Right hindlimb (tissue), 1 donor: ENCODE measurements at places on chromosomes 7 and 10.
A peak's percentile ranks its signal among the peaks of the same experiment; 100 is the strongest.

DNA sequence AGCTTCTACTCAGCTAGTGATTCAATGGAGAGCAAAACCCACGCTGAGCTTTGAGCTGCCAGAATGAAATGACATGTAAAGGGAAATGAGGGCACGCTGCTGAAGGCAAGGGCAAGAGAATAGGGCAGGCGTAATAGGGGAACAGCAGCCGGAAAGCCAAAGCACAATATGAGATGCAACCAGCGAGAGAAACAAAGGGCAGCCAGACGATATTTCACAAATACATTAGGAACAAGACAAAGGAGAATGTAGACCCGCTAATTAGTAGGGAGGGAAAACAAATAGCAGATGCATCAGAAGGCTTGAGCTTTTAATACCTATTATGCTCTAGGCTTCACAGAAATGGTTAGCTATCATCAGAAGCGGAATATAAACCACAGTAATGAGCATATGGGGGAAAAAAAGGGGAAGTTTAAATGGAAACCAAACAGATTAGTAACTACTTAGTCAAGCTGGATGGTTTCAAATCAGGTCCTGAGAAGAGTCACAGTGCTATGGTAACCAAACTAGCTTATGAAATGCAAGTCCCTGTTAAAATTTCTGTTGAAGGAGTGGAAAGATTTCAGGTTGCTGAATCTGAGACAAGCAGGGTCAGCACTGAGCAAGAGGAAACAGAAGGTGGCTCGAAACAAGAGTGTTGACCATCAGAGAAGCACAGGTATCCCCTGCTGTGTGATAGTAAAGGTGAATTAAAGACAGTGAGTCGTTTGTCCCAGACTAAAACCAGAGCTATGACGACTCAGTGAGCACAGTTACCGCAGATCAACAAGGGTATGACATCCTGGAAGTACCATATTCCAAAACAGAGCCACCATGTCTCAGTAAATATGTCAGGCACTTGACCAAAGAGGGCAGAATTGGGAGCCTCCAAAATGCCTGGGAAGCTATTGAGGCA lies 496.9 kb upstream of the CELF2 start:
- DNase-seq: no peak

GRCh38 chr7:99267481-99267840 lies 5.2 kb upstream of the MYH16 start:
- DNase-seq: no peak

DNA sequence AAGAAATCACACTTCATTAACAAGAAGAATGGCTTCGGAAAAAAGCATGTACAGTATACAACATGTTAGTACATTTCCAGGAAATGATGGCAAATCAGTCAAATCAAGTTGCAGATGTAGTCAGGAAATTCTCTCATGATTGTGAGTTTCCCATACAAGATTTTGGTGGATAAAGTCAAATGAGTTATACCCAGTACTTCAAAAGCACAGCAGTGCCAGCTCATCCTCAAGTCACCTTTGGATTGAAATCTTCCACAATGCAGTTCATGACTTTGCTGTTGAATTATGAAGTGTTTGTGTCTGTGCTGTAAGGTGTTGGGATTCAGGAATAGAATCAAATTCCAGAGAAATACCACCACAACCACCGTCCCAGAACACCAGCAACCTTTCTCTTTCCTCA lies 301.3 kb upstream of the BMPER start:
- no peak for DNase-seq

DNA sequence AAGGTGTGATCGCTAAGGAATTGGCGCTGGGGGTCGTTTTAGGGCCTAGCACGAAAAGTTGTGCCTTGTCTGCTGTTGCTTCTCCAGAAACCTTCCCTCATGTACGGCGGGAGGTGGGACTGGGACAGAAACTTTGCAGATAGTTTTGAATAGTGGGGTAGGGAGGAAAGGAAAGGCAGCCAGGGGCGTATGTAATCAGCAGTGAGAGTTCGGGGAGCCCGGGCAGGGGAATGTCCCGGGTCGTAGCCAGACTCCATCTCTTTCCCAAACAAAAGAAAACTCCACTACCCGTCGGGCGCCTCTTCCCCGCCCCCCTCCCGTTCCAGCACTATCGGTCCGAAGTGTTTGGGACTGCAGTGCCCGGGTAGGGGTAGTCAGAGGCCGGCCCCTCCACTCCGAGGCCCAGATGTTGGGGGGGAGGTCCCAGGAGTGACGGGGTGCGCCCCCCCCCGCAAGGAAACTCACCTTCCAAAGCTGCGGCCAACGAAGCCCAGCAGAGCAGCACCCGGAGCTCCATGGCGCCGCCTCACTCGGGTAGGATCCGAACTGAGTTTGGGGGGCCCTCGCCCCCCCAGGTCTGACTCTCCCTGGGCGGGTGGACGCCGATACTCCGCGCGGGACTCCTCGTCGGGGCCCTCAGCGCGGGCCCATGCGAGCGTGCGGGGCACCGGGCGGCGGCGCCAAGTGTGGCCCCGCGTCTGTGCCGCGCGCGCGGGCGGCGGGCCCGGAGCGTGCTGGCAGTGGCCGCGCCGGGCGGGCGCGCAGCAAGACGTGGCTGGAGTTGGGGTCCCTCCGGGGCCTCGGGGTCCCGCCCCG lies 601 bp downstream of the EPHB4 start:
- DNase-seq: peak; percentile 61

DNA sequence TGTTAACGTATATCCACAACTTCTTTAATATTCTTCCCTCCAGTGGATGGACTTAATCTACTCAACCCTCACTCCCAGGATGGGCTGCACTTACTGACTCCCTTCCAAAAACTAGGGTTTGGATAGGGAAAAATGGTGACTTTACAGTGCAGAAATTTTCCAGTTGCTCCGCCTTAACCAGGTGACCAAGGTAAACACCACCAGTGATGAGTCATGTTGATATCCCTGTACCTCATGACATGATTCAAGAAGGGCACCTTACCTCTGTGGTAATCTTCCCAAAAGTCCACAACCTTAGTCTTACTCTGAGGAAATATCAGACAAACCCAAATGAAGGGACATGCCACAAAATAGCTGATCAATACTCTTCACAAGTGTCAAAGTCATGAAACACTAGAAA lies 3.5 kb upstream of the GSTK1 start:
- DNase-seq: no peak

DNA sequence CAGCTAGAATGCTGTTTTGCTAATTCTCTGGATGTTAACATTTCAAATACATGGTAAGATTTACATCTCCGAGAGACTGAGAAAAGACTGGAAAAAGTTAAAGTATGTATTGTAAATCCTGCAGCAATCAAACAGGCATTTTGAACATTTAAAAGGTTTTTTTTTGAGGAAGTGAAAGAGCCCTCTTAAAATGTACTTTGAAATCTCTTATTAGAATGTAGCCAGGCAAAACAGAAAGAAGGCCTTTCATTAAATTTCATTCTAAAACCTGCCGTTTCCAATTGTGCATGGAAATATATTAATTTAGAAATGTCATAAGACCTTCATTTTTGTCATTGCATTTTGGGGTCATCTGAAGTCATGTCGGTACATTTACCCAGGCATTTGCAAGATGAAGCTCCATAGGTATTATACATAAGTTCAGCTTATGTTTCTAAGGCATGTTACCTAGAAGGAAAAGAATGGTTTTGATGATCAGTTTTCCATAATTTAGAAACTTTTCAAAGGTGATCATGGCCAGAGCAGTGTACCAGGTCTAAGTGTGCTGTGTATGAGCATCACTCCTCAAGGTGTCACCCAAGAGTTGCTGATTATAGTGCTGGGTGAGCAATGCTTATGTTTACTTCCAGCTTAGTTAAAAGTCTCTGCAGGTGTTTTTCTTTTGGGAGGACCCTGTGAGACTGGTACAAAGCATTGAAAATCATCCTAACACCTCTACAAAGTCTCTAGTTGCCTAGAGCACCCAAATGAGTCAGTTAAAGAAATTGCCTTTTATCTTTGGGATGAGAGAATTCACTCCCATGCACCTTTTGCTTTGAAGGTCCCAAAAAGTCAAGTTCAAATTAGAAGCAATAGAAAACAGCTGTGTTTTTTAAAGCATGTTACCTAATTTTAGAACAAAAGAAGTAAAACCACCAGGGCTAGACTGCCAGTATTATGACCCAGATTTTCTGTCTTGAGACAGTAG lies 7.1 kb downstream of the ZNF736 start:
- DNase-seq: no peak

DNA sequence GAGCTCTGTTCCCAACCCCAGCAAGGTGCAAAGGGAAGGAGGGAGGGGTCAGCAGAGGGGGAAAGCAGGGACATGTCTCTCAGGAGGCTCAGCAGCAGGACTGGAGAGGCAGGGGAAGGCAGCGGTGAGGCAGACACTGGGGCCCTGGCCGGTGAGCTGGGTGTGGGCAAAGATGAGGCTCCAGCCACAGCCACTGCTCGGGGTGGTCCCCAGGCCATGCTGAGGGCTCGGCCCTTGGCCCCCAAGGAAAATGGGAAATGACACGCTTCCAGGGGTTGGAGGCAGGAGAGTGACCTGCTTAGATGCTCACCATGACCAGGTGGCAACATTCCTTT lies 35.4 kb upstream of the CHST15 start:
- no peak for DNase-seq

GRCh38 chr10:12704488-12704887 lies 297.0 kb downstream of the CCDC3 start:
- no peak for DNase-seq

GRCh38 chr7:154794147-154794780 lies 208.7 kb downstream of the PAXIP1 start:
- peak; percentile 23 for DNase-seq
